Astrocyte of the spinal cord (primary cell): ENCODE measurements at places on chromosomes 4 and X.
A peak's percentile ranks its signal among the peaks of the same experiment; 100 is the strongest.

DNA sequence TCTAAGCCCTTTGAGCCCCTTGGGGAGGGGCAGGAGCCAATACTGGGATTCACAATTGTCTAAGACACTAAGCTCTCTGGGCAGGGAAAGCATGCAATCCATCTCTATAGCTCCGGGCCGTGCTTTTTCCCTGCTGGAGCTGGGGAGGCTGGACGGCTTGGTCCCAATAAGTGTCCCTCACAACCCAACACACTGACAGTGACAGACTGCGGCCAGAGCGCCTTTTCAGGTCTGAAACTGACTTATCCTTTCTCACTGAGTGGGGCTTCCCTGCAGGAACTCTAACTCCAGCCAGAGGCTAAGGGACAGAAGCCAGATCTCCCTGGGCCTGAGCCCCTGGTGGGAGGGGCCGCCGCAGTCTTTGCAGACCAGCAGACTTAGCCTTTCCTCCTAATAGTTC, 146.6 kb upstream of the PBDC1 start:
- DNase-seq, result no peak

DNA sequence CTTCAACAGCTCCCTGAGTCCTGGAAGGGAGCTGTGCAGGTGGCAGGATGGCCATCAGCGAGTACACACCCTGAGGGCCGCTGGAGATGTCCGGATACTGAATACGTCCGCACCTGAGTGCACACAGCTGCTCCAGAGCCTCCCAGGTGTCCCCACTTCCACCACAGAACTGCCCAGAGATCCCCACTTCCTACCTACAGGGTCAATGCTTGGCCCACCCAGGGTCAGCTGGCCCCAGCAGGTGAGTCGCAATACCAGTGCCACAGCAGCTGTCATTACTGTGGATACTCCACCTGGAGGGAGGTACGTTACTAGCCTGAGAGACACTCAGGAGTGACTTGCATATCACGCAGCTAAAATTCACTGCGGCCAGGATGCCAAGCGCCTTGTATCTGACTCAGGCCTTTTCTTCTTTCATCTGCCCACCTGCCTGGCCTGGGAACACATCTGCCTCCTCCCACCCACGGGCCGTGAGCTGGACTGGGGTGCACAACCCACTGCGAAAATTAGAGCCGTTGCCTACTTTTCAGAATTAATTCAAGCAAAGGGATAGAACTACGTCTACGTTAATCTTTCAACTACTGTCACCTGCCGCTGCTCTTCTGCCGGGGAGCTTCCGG, 9.4 kb downstream of the C4orf50 start:
- DNase-seq, result no peak

GRCh38 chr4:16669036-16669435, 229.4 kb downstream of the LDB2 start:
- DNase-seq, result no peak

GRCh38 chrX:132848296-132848970, 110.0 kb downstream of the HS6ST2 start:
- no peak for DNase-seq

DNA sequence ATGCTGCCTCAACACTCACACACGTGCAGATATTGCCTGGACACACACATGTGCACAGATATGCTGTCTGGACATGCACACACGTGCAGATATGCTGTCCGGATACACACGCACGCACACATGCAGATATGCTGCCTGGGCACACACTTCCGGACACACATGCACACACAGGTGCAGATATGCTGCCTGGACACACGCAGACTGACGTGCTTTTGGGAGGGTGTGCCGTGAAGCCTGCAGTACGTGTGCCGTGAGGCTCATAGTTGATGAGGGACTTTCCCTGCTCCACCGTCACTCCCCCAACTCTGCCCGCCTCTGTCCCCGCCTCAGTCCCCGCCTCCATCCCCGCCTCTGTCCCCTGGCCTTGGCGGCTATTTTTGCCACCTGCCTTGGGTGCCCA, 14.7 kb downstream of the FGFRL1 start:
- no peak for DNase-seq

GRCh38 chrX:111837197-111837596, 38.8 kb upstream of the TRPC5OS start:
- DNase-seq, result no peak

GRCh38 chr4:8385611-8386010, 54.9 kb downstream of the ACOX3 start:
- no peak for DNase-seq

DNA sequence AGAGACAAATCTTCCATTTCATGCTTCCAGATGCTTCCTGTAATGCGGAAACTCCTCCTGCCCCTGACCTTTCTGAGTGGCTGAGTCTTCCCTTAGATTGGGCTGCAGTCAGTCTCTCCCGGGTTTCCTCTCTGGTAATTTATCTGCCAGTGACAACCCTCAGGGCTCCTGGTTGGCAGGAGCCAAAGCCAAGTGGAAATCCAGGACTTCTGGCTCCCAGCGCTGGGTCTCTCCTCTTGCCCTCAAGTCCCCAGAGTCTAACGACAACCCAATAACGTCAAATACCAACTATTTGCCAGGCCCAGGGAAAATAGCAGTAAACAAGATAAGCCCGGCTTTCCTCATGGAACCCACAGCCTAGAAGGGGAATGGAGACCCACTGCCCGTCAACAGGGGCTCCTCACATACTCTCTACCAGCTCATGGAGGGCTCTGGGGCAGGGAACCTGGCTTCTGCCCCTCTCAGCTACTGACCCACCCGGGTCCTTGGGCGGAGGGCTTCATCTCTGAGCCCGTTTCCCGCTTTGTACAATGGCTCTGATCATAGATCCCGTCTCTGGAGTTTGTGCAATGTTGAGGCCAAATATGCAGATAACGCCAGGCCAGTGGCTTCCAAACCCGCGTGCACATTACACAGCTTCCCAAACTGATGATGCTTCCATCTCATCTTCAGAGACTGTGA, 1.1 kb upstream of the TBC1D14 start:
- no peak for DNase-seq

- DNase-seq, result no peak
These were observed 4.4 kb upstream of the FBXW7 start for GRCh38 chr4:152540293-152540674.

GRCh38 chr4:139785356-139785755, 119.7 kb downstream of the MGST2 start:
- DNase-seq, result no peak

DNA sequence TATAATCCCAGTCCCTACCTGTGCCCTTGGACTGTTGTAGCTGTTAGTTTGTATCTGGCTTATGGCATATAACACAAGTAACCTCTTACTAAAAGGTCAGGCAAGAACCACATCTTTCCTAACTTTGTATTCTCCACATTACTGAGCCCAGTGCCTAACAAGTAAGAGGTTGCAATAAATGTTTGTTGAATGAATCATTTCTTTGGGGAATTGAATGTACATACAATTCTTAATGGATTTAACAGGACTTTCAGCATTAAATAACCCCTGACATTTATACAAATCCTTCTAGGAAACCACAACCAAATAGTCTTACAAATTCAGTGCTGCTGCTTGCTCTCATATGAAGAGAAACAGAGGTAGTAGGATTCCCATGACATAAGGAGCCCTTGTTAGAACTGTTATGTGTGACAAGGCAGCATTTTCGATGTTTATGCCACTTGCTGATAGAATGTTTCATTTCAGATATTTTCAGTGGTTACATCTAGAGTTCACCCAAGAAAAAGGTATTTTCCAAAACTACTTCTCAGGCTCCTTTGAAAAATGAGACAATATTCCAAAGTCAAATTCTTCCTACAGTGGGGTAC, 62.0 kb downstream of the MBNL3 start:
- DNase-seq, result peak; percentile 47

- no peak for DNase-seq
These were observed 103.6 kb downstream of the ITM2A start for GRCh38 chrX:79263550-79263949.

DNA sequence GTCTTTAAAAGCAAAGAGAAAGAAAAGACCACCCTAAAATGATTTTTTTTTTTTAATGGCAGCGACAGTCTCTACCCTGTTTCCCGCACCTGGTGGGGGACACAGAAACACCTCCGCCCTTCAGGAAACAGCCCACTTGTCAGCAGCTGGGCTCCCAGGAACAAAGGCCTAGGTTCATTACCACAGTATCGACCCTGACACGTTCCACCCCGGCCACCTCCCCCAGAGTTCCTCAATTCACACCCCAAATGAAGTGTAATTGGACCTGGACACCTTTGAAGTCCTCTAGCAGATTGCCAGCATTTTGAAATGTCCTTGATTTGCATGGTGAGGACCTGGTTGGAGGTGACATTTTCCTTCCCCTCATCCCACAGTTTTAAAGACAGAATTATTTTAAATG, 175.0 kb upstream of the BCOR start:
- DNase-seq, result no peak

DNA sequence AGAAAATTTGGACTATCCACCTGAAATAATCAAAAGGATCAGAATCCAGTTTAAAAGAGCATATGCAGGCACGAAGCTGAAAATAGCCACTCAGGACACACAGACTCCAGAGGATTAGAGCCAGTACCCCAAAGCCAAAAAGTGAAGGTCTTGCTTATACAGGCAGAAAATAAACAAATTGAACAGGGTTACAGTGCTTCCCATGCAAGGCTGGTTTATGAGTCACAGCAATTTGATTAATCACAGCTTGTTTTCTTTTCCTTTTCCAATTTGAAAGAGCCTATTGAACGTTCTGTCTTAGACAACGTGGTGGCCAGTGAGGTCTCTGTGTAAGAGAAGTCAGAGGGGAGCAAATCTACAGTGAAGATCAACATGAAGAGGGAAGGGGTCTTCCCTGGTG, 10.2 kb downstream of the HGFAC start:
- DNase-seq, result peak; percentile 40

- no peak for DNase-seq
These were observed 33.5 kb upstream of the ASMTL start for GRCh38 chrX:1486177-1486576.

- DNase-seq, result no peak
These were observed 98.3 kb upstream of the ATOH1 start for GRCh38 chr4:93730251-93730650.

DNA sequence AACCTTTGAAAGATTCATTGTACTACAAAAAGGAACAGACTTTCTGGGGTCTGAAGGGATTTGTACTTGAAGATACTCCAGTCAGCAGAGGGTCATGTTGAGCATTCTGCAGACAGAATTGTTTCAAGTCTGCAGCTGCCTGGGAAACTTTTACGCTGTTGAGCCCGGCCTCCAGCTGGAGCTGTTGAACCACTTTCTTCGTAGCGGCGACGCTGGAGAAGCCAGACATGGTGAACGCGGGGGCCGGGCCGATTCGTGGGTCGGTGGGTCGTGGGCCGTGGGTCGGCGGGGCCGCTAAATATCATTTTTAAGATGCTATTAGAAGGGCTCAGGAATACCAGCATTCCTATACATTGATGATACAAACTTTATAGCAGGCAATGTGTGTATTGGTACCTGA, 12.0 kb upstream of the RTL9 start:
- no peak for DNase-seq

- no peak for DNase-seq
These were observed 907.7 kb downstream of the RAB28 start for GRCh38 chr4:12576409-12576808.

- no peak for DNase-seq
These were observed 176.5 kb downstream of the GBA3 start for GRCh38 chr4:22869235-22869634.

DNA sequence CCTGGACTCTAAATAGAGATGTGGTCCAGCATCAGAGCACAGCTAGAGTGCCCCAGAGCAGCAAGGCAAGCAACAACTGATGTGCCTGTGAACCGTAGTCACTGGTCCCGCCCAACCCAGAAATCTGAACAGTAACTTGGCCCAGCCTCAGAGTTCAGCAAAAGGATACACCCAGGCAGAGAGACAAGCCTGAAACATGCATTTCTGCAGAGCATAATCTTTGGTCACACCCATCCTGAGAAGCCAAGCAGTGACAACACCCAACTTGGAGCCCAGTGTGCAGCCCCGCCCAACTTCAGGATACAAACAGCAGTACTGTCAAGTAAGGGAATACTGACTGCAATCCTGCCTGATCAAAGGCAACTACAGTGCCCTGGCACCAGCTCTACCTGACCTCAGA, 78.9 kb downstream of the CCDC160 start:
- DNase-seq, result no peak

- no peak for DNase-seq
These were observed 106.6 kb downstream of the SHROOM4 start for GRCh38 chrX:50707405-50707804.

DNA sequence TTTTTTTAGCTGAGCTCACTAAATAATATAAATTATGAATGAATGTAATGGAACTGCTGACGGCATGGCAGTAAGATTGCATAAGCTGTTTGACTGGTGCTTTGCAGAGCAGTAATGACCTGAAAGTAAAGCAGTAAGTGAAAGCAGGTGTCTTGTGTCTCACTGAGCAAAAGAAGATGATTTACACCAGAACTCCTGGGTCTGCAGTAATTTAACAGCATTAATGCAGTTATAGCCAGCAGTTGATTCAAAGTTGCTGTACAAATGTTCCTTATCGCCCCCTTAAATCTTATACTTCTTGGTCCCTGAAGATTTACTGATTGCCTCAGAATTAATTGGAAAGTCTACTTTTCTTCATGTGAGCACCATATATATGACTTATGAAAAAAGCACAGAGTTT, 187.7 kb downstream of the DCTD start:
- no peak for DNase-seq

- peak; percentile 29 for DNase-seq
These were observed 387.7 kb downstream of the FAT4 start for GRCh38 chr4:125702406-125702805.

- no peak for DNase-seq
These were observed 38.9 kb upstream of the BCLAF3 start for GRCh38 chrX:20029728-20030127.

- DNase-seq, result no peak
These were observed 107.8 kb upstream of the GPC4 start for GRCh38 chrX:133523081-133523487.

DNA sequence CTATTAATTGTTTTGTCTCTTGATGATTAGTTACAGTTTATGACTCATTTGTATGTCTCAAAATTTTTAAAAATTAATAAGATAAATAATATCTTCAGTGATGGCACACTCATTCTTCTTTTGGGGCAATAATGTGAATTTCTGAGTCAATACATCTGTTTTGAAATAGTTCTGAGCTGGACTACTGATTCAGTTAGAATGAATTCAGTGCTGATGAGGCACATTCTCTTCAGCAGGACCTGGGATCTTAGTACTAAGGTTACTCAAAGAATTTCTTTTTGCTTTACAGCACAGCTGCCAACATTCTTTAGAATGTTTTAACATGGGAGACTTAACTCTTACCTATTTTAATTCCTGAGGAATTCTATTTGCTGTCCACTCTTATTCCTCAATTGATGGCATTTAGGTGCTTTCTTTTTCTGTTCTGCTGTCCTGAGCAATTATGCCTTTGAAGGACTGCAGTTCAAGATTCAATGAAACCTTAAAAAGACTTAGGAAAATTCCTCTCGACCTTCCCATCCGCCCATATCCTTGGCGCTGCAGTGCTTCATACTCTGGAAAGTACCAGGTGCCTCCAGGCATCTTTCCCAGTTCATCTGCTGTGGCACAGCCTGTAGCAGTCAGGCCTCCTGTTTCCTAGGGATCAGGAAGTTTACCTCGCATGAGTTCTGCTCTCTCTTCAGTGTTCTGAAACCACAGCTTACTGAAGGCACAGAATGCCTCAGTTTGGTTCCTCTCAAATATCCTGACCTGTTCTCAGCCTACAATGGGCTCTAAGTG, 213.7 kb downstream of the FSTL5 start:
- DNase-seq, result peak; percentile 64

GRCh38 chrX:150849996-150850720, 48.3 kb downstream of the CD99L2 start:
- no peak for DNase-seq
